Activated CD4-positive, alpha-beta T cell treated with anti-CD3 and anti-CD28 coated beads, Interleukin-2, amount 50 U/mL, for 1 hour (primary cell): ENCODE measurements at places on chromosomes 13 and 19.
A peak's percentile ranks its signal among the peaks of the same experiment; 100 is the strongest.

DNA sequence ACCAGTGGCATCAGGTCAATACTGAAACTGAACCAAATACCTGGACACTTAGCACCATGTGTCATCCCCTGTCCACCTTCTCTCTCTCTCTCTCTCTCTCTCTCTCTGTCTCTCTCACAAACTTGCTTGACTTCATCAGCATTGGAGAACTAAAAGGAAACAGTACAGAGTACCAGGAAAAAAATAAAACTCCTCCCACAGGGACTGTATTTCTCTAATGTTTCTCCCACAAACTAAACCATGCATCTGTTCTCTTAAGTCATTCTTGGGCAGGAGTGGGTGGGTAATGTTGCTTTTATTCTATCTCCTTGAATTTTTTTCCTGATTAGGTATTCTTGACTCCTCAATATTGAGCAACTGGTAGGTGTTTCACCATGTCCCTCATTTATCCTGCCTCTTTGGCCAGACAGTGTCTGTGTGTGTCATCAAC is 112.9 kb upstream of the CACNA1A start:
- DNase-seq, result no peak

GRCh38 chr13:96533408-96533807 is 443.5 kb downstream of the HS6ST3 start:
- no peak for DNase-seq

- DNase-seq, result no peak
These were observed 137.6 kb upstream of the SLC10A2 start for GRCh38 chr13:103203735-103204330.

DNA sequence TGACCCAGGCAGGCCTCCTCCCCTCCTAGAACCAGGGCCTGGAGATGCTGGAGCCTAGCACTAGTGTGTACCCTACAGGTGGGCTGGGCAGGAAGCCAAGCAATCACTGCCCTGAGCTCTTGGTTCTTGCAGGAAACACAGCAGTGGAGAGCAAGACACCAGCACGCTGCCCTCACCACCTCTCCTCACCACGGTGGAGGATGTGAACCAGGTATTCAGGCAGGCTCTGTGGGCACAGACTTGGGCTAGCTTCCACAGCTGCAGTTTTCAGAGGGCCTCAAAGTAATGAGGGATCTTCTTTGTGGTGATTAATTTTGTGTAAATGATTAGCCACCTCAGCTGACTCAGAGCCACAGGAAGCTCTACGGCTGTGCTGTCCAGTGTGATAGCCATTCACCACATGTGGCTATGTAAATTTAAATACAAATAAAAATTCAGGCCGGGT is 13.6 kb upstream of the GPI start:
- peak; percentile 5 for DNase-seq

DNA sequence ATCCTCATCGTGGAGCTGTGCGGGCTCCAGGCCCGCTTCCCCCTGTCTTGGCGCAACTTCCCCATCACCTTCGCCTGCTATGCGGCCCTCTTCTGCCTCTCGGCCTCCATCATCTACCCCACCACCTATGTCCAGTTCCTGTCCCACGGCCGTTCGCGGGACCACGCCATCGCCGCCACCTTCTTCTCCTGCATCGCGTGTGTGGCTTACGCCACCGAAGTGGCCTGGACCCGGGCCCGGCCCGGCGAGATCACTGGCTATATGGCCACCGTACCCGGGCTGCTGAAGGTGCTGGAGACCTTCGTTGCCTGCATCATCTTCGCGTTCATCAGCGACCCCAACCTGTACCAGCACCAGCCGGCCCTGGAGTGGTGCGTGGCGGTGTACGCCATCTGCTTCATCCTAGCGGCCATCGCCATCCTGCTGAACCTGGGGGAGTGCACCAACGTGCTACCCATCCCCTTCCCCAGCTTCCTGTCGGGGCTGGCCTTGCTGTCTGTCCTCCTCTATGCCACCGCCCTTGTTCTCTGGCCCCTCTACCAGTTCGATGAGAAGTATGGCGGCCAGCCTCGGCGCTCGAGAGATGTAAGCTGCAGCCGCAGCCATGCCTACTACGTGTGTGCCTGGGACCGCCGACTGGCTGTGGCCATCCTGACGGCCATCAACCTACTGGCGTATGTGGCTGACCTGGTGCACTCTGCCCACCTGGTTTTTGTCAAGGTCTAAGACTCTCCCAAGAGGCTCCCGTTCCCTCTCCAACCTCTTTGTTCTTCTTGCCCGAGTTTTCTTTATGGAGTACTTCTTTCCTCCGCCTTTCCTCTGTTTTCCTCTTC is 6.3 kb downstream of the MYADM start:
- peak; percentile 21 for DNase-seq

DNA sequence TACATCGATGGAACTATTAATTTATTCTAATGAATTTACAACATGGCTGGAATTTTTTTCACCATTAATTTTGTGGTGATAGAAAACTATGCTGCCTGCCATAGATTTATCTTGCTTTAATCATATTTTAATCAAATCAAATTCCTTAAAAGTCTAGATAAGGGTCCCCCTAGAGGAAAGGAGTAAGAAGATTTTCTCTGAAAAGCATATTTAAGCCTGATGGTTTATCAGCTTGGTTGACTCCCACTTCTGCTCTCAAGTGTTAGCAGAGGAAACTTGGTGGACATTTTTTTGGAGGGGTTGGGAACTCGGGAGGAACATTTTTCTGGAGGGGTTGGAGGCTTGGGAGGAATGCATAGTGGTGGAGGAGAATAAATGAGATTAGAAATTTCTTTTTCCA is 253.3 kb downstream of the KCNRG start:
- DNase-seq, result no peak

DNA sequence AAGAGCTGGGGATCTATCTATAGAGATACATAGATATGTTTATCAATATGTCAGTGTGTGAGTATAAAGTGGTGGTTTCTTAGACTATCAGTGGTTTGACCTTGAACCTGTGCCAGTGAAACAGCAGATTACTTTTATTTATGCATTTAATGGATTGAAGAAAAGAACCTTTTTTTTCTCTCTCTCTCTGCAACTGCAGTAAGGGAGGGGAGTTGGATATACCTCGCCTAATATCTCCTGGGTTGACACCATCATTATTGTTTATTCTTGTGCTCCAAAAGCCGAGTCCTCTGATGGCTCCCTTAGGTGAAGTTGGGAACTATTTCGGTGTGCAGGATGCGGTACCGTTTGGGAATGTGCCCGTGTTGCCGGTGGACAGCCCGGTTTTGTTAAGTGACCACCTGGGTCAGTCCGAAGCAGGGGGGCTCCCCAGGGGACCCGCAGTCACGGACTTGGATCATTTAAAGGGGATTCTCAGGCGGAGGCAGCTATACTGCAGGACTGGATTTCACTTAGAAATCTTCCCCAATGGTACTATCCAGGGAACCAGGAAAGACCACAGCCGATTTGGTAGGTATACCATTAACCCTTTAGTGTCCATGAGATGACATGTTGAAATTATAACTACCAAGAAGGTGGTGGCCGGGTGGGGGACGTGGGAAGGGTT is 880 bp downstream of the FGF9 start:
- no peak for DNase-seq

DNA sequence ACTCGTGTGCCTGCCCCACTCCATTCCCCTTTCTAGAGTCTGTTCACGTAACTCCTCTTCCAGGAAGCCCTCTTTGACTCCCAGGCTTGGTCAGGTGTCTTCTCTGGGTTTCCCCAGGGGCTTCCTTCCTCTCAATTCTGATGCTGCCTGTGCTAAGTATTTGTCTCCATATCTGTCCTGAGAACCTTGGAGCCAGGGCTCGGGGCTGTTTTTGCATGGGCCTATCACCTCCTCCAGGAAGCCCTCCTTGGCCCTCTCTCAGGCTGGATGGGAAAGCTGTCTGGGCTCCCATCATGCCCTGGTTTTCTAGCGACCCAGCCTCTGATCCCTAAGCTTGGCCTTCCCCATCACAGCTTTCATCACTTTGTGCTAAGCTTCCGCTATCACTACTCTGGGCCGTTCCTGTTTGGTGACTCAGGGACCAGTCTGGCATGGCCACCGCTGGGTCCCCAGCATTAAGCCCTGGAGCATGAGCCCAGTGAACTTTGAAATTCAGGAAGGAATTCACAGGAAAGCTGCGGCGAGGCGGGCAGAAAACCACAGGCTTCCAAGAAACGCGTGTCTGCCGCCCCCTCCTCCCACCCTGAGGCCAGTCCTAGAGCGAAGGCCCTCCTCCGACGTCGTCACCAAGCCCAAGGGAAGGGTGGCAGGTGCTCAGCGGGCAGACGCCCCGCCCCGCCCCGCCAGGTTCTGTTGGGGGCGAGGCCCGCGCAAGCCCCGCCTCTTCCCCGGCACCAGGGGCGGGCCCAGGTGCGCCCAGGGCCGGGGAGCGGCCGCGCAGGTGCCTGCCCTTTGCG is 486 bp upstream of the SPINT2 start:
- DNase-seq, result peak; percentile 77

- DNase-seq, result no peak
These were observed 78.0 kb upstream of the GPR183 start for GRCh38 chr13:99385161-99385560.

DNA sequence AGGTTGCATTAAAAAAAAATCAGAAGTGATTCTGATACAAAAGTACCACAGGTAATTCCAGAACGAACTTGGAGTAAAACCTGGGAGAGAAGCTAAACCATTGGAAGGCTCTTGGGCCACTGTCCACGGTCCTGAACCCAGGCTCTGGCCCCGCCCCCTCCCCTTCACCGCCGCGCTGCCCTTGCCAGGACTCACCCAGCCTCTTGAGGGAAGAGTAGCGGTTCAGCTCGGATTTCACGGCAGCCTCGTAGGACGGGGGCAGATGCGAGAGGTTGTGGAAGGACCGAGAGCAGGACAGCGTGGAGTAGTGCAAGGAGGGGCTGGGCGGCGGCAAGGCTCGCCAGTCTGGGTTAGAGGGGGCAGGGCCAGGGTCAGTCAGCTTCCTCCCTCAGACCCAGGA is 5.7 kb downstream of the SHISA7 start:
- DNase-seq, result no peak

- DNase-seq, result no peak
These were observed 24.5 kb downstream of the DIAPH3 start for GRCh38 chr13:60139272-60139671.

DNA sequence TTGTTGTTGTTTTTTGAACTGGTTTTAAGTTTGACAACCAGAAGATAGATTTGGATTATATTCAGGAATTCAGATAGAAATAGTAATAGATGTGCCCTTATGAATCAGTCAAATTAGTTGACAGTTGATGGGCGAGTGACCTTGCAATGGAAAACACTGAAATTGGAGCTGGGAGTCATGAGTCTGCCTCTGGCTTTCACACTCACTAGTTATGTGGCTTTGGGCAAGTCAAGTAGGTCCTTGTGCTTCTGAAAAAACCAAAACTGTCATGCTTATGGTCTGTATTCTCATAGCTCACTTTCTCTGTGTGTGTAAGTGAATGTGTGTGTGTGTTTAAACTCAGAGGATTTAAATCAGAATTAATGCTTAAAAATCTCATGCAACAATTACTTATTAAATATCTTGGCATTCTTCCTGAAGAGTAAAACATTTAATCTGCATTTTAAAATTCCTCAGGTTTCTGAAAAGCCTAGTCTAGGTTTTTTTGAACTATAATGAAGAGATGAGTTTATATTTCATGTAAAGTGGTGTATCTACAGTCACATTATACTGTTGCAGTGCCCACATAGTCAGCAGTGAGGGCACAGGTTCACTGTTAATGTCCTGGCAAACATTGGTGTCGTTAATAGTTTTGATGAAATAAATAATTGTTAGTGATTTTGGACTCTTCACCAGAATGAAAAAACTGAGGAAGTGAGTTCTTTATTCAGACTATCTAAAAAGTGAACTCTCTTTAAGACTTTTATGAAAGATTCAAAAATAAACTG is 32.5 kb downstream of the UCHL3 start:
- DNase-seq, result no peak

DNA sequence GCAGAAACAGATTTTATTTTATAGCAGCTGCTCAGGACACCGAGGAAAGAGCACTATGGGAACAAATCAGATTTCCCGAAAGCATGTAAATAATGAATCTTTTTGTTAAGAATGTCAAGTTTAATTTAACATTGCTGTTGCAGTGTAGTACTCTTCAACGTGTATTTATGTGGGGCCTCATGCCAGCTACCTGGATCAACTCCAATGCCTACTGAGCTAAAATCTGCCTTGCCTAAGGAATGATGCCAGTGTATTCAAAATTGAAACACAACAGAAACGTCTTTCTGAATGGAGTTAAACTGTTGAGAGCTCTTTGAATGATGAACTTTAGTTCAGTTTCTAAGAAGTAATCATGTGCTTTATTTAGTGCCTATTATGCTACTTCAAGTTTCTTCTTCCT is 1379.8 kb upstream of the ATXN8OS start:
- DNase-seq, result no peak

DNA sequence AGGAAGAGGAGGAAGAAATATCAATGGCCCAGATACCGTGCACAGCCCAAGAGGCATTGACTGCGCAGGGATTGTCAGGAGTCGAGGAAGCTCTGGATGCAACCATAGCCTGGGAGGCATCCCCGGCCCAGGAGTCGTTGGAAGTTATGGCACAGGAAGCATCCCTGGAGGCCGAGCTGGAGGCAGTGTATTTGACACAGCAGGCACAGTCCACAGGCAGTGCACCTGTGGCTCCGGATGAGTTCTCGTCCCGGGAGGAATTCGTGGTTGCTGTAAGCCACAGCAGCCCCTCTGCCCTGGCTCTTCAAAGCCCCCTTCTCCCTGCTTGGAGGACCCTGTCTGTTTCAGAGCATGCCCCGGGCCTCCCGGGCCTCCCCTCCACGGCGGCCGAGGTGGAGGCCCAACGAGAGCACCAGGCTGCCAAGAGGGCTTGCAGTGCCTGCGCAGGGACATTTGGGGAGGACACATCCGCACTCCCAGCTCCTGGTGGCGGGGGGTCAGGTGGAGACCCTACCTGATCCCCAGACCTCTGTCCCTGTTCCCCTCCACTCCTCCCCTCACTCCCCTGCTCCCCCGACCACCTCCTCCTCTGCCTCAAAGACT is 36.0 kb downstream of the KEAP1 start:
- DNase-seq, result no peak

DNA sequence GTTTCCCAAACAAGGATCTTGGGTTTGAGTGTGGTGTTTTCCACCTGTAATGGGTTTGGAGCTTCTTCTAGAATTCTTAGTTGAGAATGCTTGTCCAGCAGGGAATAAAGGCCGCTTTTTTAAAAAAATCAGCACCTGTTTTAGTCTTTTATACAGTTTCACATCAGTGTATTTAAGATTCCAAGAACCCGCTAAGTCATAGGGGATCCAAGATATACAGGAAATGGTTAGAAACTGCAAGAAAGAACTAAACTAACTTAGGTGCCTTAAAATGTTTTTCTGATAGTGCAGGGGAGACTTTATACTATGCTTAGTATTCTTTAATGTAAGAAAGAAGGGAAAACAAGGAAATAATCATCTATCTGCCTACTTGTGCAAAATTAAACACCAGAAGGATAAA is 74.7 kb downstream of the C13orf42 start:
- no peak for DNase-seq
